ENCODE measurements at places on chromosomes 5 and 9.
A peak's percentile ranks its signal among the peaks of the same experiment; 100 is the strongest.

DNA sequence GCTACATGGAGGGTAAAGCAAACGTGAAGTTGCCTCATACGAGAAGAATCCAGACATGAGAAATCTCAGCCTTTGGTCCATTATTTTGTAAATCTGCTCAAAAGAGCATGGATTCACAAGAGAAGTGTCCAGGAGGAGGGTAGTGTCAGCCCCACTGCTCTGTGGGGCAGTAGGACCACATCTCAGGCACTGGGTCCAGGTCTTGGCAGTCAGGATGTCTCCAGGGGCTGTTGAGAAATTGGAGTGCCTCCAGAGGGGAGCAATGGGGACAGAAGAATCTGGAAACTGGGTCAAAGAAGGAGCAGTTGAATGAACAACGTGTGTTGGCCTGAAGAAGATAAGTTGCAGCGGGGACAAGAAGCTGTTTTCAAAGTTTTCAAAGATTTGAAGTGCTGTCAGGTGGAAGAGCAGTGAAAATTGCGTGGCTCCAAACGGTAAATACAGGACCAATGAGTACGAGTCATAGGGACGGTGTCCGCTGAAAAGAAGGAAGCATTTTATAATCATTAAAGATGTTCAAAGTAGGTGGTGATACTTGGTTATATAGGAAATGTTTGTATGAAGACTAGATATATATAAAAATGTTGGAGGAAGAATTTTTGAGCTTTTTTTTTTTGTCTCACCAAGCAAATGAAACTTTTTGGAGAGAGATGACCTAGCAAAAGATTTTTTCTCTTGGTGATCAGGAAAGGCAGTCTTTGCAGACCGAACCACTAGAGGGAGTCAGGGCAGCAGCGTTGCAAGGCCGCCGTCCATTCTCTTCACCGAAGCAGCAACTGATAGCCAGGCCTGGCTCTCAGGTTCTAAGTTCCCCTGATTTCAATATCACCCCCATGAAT lies 57.1 kb upstream of the ZBED3 start:
- no peak for DNase-seq

- no peak for DNase-seq
Observed at GRCh38 chr5:143931986-143932385, 120.0 kb downstream of the HMHB1 start.

GRCh38 chr5:1985781-1986180 lies 103.1 kb upstream of the IRX4 start:
- DNase-seq = no peak

DNA sequence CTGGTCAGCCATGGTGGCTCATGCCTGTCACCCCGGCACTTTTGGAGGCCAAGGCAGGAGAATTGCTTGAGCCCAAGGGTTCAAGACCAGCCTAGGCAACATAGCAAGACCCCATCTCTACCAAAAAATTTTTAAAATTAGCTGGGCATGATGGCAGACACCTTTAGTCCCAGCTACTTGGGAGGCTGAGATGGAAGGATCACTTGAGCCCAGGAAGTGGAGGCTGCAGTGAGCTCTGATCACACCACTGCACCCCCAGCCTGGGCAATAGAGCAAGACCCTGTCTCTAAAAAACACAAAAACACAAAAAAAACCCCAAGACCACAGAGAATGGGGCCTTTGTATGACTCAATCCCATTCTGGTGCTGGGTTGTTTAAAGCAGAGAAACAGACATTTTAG lies 44.0 kb downstream of the MED27 start:
- no peak for DNase-seq

GRCh38 chr9:114911167-114911821 lies 19.1 kb downstream of the TNFSF8 start:
- peak; percentile 41 for DNase-seq

GRCh38 chr9:110029429-110029955 lies 178.5 kb downstream of the C9orf152 start:
- DNase-seq = no peak

Data from NCI-H510A (cell line).